ENCODE measurements at places on chromosomes 1 and 21.

GRCh38 chr1:66648901-66649595 is 103.2 kb upstream of the DYNLT5 start:
- DNase-seq = no peak

- no peak for DNase-seq
Measured at GRCh38 chr1:239870194-239870593, 221.5 kb upstream of the FMN2 start.

DNA sequence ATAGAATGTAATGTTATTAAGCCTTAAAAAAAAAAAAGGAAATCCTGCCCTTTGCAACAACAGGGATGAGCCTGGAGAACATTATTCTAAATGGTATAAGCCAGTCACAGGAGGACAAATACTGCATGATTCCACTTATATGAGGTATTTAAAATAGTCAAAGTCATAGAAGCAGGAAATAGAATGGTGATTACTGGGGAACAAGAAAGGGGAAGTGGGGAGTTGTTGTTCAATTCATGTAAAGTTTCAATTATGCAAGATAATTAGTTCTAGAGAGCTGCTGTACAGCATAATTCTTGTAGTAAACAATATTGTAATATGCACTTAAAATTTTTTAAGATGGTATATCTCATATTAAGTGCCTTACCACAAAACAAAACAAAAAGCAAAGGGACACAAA is 13.2 kb downstream of the FCER1A start:
- no peak for DNase-seq

DNA sequence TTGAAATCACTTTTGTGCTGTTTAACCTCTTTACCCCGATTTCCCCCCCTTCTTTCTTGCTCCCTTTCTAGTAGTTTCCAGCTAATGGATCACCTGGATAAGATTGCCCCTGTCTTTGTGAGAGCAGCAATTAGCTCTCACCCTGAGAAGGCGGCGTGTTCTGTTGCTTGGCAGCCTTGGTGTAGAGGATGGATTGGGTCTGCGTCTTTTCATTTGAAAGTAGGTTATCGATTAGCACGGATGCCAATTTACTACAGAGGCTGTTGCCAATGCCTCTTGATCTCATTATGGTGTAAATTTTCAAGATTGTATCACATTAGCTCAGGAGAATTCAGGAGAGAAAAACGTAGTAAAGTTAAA is 26.4 kb downstream of the KIF26B start:
- no peak for DNase-seq
